Mammary epithelial cell (primary cell): ENCODE measurements at places on chromosomes 13 and 19. TPM values are rescaled to one million over a fixed set of nuclear protein-coding genes. Genes with fewer than 3 reads are reported as not detected.
A peak's percentile ranks its signal among the peaks of the same experiment; 100 is the strongest.

- no peak for DNase-seq
Observed at GRCh38 chr19:17172624-17173345, 42.4 kb upstream of the USE1 start.

- DNase-seq: peak; percentile 95
Observed at GRCh38 chr19:32018014-32018413, 327.4 kb upstream of the ZNF507 start.

Gene PCSK4
- total RNA-seq: 3.5 and 4.1 TPM in 2 replicates

Gene CLEC17A
- total RNA-seq: not detected in 2 replicates
